Lower leg skin (tissue), 4 donors: ENCODE measurements at places on chromosomes 11 and 22.

DNA sequence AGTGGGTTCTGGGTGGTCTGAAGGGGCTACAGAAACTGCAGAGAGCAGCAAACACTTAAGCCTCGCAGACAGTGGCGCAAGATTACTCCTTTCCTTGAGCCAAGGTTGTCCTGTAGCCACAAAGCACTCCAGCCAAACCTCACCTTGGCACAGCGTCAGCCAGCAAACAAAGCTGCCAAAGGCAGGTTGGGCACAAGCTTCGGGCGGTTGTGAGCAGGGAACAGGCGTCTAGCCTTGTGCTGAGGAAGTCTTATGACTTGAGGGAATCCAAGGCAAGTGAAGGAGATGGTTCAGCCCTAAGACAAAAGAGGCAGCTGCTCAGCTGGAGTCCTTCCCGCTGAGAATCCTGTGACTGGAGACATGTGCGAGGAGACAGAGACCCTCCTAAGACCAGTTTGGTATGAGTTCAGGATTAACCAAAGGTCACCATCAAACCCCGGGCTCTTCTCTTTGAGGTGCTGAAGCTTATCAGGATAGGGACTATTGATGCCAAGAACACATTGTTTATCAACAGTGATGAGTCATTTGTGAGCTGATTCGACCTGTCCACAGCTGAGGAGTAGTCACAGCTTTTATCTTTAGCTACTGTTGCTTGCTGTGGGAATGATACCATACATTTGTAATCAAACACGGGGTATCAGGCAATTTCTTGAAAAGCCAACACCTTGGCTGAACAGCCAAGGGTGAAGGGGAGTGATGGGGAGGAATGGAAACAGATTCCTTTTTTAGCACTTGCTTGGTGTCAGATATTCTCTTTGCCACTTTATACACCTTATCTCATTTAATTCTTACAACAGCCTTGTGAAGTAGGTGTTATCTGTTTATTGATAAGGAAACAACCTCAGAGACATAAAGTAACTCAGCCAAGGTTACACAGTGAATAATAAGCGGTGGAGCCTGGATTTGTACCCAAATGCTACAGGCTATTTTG is 4.6 kb downstream of the ADM start:
- peak; percentile 81 for DNase-seq

DNA sequence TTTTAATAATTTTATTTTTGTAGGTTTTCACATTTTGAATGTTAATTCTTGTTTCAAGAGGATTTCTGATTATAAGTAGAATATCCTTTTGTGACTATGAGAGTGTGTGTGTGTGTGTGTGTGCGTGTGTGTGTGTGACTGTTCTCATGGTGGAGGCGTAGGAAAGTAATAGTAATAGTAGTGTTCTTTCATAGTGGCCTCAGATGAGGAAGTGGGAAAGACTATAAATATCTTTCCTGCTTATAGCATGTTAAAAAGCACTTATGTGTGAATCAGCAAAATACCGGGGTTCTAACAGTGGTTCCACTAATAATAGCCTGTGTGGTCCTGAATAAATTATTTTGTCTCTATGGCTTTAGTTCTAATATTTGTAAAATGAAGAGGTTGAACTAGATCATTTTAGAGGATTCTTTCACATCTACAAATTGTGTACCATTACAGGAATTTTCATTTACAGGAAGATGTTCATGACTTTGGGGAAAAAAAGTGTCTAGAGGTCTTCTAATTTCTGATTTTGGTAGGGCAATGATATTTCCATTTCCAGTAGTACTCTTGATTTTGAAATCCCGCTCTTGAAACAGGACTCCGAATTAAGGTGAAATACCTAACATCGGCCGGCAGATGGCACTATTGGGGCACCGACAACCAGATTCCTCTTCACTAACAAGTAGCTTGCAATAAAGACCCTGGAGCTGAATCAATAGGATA is 29.9 kb upstream of the OR10G7 start:
- DNase-seq: peak; percentile 31

DNA sequence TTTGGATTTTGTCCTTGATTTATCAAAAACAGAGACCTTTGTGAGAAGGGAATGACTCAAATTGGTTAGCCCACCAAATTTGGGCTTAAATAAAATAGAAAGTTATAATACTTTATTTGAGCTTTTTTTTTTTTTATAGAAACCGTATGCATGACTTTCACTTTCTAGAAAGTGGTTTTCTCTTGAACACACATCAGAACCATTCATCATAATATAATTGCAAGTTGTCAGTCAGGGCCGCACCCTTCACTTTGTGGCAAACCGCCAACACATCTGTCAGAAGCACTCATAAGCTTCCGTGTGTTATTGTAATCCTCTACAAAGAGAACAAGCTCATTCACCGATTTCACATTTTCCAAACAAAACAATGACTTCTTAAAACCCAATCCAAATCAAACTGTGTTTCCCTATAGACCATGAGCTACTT is 76.1 kb downstream of the SOX6 start:
- DNase-seq: peak; percentile 63

- DNase-seq: no peak
Measured at GRCh38 chr11:95760941-95761340, 28.6 kb downstream of the FAM76B start.

DNA sequence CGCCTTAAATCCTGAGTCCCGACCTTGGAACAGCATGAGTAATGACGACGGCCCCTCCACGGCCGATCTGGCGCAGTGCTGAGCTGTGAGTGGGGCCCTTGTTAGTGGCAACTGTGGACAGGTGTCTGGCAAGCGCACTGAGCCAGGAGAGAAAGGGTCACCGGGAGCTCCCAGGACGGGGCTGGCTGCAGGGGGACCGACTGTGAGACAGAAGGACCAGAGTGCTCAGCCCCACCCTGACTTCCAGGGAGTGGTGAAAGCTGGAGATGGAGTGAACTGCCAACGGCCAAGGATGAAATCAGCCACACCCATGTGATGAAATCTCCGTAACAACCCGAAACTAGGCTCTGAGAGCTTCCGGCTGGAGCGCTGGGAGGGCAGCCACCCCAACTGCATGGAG is 228.6 kb downstream of the BRD1 start:
- DNase-seq: no peak

DNA sequence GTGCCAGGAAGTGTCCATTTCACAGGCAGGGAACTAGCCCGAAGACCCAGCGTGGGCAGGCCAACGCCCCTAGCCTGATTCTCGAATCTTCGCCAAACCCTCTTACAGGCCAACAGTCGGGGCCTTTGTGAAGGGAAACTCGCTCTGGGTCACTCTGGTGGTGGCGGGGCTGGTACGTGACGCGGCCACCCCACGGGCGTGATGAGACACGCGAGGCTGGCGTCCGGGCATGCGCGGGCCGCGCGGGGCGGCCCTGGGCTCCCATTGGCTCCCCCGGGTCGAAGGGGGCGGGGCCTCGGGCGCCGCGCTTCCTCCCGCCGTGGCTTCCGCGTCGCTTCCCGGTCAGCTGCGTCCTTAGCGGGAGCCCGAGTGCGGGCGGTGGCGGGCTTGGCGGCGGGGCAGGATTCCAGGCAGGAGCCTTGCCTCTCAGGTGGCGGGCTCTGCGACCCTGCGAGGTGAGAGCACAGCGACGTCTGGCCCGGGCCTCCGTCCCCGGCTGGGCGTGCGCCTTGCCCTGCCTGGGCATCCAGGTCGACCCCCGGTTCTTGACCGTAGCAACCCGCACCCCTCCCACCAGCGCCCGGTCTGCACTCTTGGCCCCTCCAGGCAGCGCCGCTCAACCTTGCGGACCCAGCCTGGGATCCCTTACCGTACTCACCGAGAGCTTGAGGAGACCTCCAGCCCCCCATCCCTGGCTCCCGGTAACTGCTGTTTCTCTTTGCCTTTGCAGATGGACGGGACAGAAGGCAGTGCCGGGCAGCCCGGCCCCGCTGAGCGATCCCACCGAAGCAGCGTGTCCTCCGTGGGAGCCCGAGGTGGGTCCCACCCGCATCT is at the start of gene FRMD8:
Gene FRMD8, plus strand, starts transcription at position 331 of the 834 bp plus-strand sequence. Its CDS starts 400 bp downstream, at position 731.
- peak; percentile 98 for DNase-seq

DNA sequence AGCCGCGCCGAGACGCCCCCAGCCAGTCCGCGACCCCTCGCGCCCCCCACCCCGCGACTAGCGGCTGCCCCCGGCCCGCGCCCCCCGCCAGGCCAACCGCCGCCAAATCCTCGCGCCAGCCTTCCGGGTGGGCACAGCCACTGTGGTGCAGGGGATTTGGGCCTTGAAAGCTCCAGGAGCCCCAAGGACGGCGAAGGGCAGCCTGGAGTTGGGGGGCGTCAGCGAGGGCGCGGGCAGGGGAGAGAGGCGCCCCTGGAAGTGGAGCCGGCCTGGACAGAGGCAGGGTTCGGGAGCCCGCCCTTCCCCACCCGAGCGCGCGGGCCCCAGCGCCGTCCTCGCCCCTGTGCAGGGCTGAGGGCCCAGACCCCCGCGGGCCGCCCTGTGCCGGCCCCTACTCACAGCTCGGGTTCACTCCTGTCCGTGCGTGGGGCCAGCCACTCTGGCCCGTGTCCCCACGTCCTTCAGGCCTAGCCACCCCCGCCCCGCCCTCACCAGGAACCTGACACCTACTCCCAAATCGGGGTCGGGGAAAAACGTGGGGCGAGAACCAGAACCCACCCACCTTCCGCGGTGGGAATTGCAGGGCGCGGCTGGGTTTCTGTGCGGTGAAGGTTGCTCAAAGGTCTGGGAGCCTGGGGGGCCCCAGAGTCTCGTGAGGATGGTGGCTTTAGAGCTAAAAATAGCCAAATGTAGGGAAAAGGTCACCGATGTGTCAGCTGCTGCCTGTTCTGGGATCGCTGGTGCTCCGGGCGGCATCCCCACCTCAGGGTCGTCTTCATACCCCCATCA is at the start of gene CPT1B:
Gene CPT1B, minus strand, starts transcription at position 441 of the 789 bp plus-strand sequence. CDS start 512 bp downstream, outside the sequence.
- no peak for DNase-seq

DNA sequence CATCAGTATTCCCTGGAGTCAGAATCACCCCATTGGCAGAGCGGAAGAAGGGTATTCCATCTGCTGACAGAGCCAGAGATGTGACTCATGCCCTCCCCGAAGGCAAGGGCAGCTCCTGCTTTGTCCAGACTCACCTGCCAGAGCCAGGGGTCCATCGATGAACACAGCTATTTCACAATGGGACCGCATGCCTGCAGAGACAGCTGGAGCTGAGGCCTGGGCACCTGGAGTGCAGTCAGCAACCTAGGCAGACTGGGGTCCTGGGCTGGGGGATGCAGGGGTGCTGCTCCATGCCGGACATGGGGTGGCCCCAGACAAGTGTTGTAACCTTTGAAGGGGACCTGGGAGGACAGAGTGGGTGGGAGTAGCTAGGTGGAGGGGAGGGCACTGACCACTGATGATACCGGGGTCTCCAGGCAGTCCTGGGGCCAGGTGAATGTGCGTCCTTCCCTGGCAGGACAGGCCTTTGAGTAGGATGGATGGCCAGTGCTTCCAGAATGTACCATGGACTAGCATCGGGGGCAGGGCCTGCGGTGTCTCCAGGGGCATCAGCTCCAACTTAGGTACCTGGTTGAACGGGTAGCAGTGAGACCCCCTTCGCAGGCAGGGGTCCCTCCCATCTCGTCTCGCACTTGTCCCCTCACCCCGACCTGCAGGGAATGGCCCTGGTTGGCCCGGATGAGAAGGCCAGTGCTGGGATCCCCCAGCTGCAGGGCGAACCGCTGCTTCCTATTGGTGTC is 1.7 kb downstream of the TRPT1 start:
- DNase-seq: no peak

GRCh38 chr11:79369055-79369454 is 71.8 kb downstream of the TENM4 start:
- no peak for DNase-seq

DNA sequence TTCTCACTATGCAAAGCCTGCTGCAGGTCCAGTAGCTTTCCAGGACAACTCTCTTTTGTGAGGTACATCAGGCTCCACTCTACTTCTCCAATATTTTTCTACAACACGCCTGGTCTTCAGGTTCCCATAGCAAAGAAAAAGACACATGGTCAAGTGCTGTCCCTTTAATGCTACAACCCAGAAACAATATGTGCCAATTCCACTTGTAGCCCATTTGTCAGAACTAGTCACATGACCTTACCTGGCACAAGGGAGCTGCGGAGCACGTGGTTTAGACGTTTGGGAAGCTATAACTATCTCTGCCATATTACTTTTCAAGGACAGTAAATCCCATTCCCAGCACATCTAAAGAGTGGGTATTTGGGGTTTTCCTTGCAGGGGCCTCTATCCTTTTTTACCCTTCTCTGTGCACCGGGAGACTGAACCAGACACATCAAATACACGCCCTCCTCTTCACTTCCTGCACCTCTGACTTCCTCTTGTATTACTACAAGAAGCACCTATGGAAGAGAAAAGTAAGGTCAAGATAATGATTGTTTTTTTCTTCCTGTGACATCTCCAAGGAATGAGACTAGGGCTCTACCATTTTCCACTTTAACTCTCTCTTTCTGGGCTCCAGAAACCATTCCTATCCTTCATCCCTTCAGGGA is 237.6 kb downstream of the ETS1 start:
- DNase-seq: no peak

DNA sequence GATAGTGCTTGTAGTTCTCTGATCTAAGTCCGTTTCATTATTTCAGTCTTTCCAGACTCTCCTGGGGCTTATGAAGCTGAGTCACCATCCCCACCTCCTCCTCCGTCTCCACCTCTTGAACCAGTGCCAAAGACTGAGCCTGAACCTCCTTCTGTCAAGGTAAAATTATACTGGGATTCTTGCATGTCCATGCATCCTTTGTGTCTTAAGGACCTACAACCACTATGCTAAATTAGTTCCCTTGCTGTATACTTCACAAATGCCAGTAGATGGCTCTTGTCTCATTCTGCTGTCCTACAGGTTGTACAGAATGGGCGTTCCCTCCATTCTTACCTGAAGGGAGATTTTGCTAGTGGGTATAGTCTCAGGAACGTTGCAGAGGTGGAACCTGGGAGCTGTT is 42.2 kb downstream of the POLD3 start:
- DNase-seq: no peak

DNA sequence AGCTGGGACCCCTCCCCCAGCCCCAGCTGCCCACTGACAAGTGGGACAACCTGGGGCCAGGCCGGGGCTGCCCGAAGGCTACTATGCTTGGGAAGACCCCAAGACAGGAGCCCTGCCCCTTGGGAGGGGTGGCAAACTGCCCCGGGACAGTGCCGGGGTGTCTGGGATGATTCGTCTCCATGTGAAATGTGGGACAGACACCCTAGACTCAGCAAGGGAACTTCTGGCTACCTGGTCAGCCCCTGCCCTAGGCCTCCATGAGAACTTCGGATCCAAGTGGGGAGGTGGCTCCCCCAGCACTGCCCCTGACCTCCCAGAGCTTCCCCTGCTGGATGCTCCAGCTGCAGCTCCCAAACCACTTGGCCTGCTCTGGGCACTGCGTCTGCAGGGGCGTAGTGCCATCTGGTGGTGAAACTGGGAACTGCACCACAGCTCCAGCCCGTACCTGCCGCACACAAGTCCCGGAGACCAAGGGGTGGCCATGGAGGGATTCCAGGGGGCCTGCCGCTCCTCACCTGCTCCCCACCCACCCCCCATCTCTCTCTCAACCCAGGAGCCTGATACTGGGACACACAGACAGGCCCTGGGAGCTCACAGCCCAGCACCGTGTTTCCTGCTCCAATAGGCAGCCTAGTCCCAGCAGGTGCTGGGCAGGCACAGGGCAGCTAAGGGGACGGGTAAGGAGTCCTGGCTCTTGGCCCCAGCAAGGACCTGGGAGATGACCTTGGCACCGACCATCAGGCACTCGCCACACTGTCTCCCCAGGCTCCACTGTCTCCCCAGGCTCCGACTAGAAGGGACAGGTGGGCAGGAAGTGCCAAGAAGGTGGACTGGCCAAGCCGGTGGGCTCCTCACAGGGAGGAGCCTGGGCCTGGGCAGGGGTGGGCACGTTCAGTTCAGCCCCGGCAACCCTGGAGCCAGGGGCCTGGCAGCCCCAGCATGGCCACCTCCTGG is 194.1 kb downstream of the IGLL1 start:
- peak; percentile 78 for DNase-seq
